ENCODE measurements at places on chromosomes 6 and 20.
A peak's percentile ranks its signal among the peaks of the same experiment; 100 is the strongest.

- peak; percentile 19 for DNase-seq
Measured at GRCh38 chr20:20412750-20413149, 44.8 kb downstream of the INSM1 start.

- no peak for DNase-seq
Measured at GRCh38 chr20:5606350-5606749, 143.9 kb upstream of the SHLD1 start.

DNA sequence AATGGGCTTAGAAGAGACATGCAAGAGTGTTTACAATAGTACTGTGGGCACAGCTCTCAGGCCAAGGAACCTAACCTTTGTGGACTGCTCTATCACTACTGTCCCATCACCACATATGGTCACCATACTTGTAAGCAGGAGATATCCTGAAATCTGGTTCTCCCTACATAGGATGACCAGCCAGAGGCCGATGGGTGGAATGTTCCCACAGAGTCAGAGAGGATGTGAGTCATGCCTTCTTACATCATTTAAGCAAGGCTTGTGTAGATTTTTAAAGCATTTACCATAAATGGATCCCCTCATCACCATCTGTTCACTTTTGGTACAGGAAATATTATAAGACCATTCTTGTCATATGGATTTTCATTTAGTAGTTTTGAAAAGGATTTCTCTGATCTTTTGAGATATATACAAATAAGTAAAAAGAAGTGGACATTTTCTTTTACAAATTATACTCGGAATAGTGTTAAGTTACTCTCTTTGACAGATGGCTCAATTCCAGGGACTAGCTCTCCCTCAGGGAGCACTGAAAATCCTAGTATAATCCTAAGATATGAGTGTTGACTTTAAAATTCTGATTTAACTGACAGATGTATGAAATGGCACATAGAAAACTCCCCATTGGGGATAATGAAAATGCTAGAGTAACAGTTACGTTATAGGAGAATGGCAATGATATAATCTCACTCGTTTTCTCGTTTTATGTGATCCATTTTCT, 6.6 kb downstream of the HTR1B start:
- no peak for DNase-seq

DNA sequence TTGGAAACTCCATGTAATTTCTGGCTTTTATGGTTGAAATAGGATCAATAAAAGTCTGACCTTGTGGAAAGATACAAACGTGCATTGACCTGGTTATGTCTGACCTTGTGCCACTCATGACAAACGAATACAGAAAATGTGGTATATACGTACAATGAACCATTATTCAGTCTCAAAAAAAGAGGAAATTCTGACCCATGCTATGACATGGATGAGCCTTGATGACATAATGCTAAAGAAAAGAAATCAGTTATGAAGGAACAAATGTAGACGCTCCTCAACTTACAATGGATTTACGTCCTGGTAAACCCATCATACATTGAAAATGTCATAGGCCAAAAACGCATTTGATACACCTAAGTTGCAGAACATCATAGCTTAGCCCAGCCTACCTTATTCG, 309.7 kb upstream of the SULF2 start:
- DNase-seq, result no peak

DNA sequence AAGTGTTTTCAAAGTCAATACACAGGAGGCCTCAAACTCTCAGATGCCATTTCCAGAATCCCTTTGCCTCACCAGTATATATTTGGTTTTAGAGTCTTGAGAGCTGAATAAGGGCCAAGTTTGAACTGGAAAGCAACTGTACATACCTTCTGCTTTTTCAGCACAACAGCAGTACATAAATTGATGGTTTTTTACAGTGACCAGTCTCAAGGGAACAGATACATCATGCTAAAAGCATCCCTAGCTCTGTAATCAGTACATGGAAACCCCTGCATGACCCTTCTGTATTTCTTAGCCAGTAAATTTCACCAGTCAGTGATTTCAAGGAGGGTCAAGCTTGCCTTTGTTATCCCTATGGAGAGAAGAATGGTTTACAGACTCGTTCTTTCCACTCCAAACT, 40.6 kb upstream of the ECHDC1 start:
- no peak for DNase-seq

- DNase-seq, result peak; percentile 13
Measured at GRCh38 chr20:63475209-63475608, 2.8 kb upstream of the KCNQ2 start.

GRCh38 chr20:11891776-11892545, 25.7 kb upstream of the BTBD3 start:
- peak; percentile 69 for DNase-seq

DNA sequence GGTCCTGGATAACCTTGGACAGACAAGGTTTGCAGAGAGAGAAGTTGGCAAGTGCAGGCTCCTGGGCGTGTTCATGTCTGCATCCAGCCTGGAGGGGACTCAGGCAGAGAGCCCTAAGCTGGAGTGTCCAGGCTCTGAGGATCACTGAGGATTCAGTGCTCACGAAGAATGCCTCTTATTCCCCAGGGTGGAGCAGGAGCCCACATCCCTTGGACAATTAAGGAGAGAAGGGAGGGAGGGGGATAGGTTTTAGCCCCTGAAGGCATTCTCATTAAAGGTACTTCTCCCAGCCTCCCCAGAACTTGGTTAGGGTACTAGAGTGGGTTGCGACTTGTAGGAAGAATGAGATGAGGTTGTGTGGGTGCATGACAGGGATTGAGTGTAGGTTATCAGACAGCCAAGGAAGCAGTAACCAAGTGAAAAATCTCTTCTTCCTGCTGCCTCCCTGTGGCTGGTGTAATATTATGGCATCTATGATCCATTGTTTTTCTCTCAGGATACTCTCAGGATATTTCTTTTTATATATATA, 680 bp downstream of the HLA-DPB1 start:
- DNase-seq, result no peak

- DNase-seq, result no peak
Measured at GRCh38 chr6:159565181-159565710, 127.8 kb downstream of the SOD2 start.

GRCh38 chr6:12014027-12014872, 2.1 kb downstream of the HIVEP1 start:
- DNase-seq, result no peak

DNA sequence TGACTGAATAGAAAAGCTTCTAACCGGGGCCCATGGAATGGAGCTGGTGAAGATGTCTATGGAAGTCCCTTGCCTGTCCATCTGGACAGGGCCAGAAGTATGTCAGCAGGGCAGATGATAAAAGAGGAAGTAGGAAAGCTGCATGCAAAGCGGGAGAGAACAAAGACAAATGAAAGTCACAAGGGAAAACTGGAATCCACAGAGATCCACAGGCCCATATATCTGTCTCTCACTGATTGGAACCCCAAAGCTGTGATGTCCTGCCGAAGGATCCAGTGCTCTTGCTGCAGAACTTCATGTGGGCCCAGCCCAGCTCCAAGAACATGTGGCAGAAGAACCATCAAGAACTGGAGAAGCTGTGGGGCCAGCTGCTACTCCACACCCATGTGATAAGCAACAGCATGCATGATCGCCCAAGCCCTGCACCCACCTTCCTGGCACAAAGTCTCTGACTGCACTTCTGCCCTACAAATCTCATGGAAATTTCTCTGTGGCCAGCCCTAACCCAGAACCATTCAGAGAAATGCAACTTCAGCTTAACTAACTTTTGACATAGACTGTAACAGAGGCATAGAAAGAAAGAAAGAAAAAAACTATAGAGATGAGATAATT, 716.0 kb downstream of the KIF16B start:
- no peak for DNase-seq

DNA sequence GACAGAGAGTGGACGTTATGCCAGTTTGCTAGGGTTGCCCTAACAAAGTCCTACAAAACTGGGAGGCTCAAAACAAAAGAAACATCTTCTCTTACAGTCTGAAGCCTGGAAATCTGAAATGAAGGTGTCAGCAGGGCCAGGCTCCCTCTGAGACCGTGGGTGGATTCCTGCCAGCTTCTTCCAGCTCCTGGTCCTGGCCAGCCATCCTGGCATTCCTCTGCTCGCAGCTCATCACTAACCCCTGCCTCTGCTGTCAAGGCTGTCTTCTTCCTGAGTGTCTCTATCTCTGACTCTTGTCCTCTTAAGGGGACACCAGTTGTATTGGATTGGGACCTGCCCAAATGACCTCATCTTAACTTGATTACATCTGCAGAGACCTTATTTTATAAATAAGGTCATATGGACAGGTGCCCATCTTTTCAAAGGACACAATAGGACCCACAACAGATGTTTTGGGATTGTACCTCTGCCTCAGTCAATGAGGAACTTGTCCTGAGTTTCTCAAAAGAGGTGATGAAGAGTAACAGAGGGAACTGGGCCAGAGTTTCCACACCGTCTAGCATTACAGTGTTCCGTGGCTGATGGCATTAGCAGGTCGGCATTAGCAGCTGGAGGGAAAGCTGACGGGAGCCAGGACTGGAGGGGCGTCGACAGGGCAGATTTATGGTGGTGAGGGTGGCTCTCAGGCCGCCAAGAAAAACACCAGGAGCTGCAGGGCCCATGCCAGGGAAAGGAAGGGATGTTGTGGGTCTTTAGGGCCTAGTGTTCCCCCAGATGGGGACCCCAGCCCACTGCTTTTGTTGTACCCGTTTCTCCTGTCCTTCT, 157.3 kb downstream of the TBXT start:
- DNase-seq, result no peak

DNA sequence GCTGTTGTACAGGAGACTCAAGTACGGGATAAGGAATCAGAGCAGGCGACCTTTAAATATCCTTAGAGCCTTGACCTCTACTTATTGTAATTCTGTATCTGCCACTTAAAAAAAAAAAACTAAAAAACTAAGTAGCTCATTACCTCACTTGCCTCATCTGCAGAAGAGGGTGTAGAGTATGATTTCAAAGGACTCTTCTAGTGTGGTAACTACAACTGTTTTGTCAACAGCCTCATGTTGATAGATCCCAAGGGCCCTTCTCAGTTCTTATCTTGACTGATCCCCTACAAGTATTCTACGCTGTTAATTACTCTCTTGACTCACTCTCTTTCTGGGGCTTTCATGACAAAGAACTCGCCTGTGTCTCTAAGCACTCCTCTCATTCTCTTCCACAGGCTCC, 16.7 kb upstream of the PDYN start:
- DNase-seq, result no peak

DNA sequence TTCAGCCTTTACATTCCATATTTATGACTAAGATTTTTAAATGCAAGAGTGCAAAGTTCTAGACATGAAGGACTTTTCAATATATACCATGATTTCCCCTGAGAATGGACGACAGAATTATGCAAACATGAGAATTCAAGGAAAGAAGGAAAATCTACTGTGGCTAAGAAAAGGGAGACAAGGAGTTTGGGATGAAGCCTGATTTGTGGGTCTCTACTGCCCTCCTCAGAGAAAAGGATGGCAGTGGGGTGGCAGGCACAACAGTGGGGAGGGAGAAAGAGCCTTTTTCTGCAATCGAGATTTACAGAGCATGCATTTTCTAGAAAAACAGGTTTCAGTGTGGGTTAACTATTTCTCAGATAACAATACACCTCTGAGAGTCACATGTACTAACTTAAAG, 466.9 kb upstream of the NRSN1 start:
- no peak for DNase-seq

DNA sequence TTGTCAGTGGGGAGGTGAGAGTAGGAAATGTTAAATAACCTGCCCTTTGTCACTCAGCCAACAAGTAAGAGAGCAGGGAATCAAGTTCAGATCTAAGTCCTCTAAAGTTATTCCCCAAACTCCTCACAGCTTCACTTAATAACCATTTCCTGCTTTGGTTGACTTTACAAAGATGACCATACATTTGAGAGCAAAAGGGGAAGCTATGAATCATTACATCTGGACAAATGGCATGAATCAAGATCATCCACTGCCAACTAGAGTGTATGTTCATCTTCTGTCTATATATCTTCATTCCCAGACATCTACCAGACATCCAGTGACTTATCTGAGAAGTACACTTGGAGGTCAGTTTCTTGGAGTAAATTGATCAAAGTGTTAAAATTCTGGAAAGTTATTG, 15.1 kb upstream of the HIVEP2 start:
- DNase-seq, result peak; percentile 48

GRCh38 chr20:15619816-15620215, 953.4 kb downstream of the KIF16B start:
- DNase-seq, result no peak

GRCh38 chr6:106490974-106491373, 130.5 kb downstream of the CRYBG1 start:
- no peak for DNase-seq

GRCh38 chr6:24888715-24889370, 46.9 kb downstream of the RIPOR2 start:
- no peak for DNase-seq

- no peak for DNase-seq
Measured at GRCh38 chr6:4567141-4567540, 209.1 kb upstream of the CDYL start.

- DNase-seq, result no peak
Measured at GRCh38 chr20:57695012-57695411, 14.8 kb downstream of the PMEPA1 start.

DNA sequence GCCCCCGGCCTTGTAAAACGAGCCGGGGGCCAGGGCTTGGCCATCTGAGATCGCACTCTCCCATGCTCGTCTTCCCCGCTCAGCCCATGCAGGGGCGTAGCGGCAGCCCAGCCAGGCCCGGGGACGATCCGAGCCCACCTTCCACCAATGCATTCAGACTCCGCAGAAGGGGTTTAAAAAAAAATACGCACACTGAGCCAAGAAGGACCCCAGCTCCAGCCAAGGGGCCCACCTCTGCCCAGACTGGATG, 320 bp downstream of the GSTA4 start:
- no peak for DNase-seq

- no peak for DNase-seq
Measured at GRCh38 chr6:147108259-147108910, 95.8 kb upstream of the STXBP5 start.

GRCh38 chr20:16707674-16708073, 22.2 kb upstream of the SNRPB2 start:
- no peak for DNase-seq

DNA sequence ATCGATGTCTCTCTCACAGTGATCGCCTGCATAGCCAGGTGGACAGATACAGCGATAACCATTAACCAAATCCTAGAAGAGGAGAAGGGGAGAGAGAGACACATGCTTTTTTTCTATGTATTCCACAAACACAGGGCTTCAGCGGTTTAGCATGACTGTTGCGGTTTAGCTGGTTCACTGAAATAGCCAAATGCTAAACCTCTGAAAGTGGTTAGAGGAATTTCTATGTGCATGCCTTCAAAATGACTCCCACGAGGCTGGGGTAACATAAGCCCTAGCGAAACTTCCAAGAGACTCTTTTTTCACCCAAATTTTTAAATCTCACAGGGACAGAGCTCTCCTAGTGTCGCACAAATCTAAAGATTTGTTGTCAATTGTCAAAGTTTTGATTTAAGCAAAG, 25.1 kb downstream of the JAG1 start:
- no peak for DNase-seq

- peak; percentile 83 for DNase-seq
Measured at GRCh38 chr6:22062807-22063408, 233.9 kb downstream of the PRL start.

Measured in inflammatory macrophage (primary cell).